ENCODE measurements at places on chromosomes 3 and 15. TPM values are rescaled to one million over a fixed set of nuclear protein-coding genes. Genes with fewer than 3 reads are reported as not detected.

- no peak for DNase-seq
Measured at GRCh38 chr3:111846039-111846438, 13.0 kb upstream of the PHLDB2 start.

DNA sequence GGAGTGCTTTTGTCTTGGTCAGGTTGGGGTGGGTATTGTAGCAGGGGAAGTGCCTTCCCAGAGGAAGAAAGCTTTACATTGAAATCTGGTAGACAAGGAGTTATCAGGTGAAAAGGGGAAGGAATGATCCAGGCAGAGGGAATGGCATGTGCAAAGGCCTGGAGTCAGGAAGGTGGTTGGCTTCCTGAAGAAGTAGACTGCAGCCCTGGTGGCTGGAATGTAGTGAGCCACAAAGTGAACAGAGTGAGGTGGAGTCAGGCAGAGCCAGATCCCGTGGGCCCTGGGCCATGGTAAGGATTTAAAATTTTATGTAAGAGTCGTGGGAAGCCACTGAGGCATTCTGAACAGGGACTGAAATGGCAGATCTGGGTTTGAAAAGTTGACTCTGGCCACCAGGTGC is 58.3 kb downstream of the RAB11A start:
- DNase-seq = no peak

GRCh38 chr15:92161039-92161670 is 232.5 kb upstream of the ST8SIA2 start:
- no peak for DNase-seq

DNA sequence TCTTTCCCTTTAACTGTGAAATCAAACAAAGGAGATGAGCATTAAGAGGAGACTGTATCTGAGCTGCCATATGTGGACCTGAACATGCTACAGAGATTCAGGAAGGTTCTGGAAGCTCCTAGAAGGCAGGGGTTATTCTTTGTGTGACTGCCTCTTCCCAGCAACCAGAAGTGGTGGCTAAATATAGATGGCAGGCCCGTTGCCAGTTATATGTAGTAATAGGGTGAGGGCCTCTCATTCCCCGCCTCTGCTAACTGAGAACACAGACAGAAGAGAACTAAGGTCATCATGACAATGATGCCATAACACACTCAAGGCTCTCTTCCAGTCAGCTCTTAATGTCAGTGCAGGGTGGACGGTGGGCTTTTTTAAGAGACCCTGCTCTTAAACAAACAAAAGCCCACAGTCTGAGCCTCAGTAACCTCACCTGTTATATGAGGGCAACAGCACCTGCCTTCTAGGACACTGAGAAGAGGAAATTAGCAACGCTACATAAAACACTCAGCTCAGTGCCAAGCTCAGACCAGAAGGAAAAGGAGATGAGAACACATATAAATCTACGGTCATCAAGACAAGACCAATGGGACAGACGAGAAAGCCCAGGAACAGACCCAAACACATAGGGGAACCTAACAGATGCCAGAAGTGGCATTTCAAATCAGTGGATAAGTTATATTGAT is 22.3 kb downstream of the CFAP92 start:
- DNase-seq = no peak

GRCh38 chr3:130748467-130748861 is 1.8 kb upstream of the PIK3R4 start:
- DNase-seq = no peak

DNA sequence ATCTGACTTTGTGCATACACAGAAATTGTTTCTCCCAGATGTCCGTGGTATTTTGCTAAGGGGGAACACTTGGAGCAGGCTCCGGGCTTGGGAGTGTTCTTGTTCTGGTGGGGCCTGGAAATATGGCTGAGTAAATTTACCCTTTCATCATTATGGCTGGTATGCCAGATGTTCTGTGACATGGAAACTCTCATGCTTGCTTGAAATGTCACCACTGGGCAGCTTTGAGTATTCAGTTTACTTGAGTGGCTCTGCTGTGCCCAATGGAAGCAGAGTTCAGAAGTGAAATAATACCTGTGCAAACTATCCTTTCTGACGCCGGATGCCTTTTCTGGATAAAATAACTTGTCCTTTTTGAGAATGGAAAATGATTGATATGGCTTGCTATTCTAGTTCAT is 283.6 kb upstream of the TPM1 start:
- no peak for DNase-seq

Gene DISP2
- total RNA-seq = 0.54 TPM

Gene INTS14
- total RNA-seq = 36.8 TPM

Gene LIPC
- total RNA-seq = not detected

Gene LYSMD2
- total RNA-seq = 16.8 TPM

Gene SPCS1
- total RNA-seq = 99.9 TPM
